ENCODE measurements at places on chromosomes 2 and 18. TPM values are rescaled to one million over a fixed set of nuclear protein-coding genes. Genes with fewer than 3 reads are reported as not detected.

GRCh38 chr2:464562-465309 is 176.8 kb upstream of the ALKAL2 start:
- no peak for DNase-seq

DNA sequence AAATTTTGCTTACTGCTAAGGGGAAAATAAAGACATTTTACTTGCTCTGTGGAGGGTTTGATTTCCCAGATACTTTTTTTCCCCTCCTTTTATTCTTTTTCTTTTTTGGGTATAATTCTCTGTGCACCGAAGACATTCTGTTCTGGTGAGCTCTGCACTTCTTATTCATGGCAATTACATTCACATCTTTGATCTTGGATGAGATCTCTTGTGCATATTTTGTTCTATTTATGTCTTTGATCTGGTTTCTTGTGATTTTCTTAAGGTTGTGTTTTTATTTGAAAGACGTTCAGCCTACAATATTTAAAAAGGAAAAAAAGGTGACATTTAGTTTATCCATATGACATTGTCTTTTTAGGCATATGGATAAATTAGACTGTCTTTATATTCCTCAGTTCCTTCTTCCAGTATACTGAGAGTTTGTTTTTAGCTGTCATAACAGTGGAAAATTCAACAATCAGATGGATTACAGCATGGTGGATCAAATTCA is 33.7 kb upstream of the EPHA4 start:
- DNase-seq = no peak

DNA sequence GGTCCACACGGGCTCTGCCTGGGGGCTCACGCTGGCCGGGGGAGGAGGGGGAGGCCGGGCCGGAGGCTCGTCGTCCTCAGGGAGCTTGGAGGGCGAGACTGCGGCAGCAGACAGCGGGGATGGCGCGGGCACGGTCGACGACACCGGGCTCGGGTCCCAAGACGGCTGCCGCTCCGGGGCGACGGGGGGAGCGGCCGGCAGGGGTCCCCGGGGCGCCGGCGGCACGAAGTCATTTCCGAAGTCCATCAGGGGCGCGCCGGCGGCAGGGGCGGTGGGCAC is 491 bp downstream of the RTN4 start:
- peak; percentile 79 for DNase-seq

Gene HNMT
- 11.8 TPM for total RNA-seq

Gene SCN7A
- total RNA-seq = 13.0 TPM

- DNase-seq = peak; percentile 33
Observed at GRCh38 chr2:233446121-233446520, 91.8 kb downstream of the DGKD start.

Gene TSHZ1
- total RNA-seq = 13.3 TPM

- no peak for DNase-seq
Observed at GRCh38 chr2:95231723-95232122, 24.4 kb downstream of the ZNF892 start.

Gene CCDC148
- total RNA-seq = 0.30 TPM

DNA sequence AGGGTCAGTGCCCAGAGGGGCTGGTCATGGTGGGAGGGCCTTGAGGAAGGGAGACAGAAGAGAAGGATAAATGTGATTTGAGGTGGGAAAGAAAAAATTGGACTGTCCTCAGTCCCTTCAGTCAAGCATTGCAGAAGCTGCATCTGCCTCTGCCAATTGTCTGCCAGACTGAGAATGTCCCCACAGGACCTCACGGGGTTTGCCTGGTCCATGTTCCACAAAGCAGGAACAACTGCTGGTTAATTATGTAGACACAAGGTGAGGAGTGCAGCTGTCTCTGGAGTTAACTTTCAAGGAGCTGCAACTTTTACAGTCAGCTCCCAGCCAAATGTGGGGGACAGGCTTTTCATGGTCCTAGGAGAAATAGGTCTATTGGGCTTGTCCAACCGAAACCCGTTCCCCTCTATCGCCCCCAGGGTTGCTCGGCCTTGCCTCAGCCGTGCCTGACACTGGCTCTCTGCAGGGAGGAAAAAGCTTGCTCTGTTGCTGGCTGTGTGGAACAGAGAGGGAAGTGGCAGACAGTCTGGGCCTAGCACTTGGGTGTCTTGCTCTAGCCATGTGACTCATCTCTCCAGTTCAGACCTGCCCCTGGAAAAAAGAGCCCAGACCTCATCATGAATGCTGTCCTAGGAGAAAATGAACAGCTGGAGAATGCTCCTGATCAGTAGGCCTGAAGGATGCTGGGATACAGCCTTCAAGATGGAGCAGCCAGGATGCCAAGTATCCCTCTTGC is 31.1 kb upstream of the PAX8 start:
- DNase-seq = no peak

DNA sequence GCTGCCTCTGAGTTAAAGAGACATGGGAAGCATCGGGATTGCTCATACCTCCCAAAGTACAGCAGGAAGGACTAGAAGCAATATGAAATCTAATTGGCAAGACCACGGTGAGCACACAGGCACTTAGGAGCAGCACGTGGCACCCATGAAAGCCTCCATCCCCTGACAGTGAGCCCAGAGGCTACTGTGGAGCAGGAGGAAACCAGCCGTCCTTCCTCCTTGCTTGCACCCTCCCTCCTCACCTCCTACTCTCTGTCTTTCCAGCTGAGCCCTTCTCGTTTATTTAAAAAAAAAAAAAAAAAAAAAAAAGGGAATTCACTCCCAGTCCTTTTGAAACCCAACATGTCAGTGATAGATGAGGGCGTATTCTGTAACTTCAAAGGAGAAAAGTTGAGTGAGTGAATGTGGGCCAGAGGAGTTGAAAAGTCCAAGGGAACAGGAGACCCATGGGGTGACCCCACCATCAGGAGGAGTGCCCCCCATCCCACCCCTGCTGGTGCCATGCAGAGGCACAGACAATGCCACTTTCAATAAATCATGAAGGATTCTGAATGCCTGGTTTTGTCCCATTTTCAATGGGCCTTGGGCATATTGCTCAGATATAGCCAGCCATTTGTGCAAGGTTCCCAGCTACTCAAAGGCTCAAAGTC is 96.6 kb upstream of the ALPP start:
- no peak for DNase-seq

- DNase-seq = no peak
Observed at GRCh38 chr2:128103407-128103806, 12.4 kb downstream of the UGGT1 start.

GRCh38 chr2:33494155-33494779 is 17.8 kb downstream of the RASGRP3 start:
- no peak for DNase-seq

Gene ABCG5
- total RNA-seq = not detected

DNA sequence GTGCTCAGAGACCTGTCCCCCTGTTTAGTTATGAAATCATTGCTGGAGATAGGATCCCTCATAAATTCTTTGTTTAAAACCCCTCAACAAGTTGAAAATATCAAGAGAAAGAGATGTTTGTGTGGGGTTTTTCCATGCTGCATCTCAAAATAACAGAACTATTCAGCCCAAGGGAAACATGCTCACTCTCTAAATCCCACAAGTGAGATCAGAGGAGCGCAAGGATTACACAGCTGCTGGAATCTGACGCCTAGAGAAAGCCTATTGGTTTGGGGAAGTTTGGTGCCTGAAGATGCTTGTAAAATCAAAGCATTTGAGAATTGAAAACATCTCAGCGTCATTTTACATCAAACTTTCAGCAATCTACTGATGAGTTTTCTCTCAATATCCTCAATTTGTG is 7.9 kb downstream of the FSHR start:
- no peak for DNase-seq

Gene ACMSD
- total RNA-seq = not detected

Gene GRHL1
- 1.1 TPM for total RNA-seq

Gene ABCG8
- total RNA-seq = not detected

GRCh38 chr2:234363011-234363487 is 133.8 kb downstream of the ARL4C start:
- DNase-seq = no peak

Gene ERBB4
- total RNA-seq = 13.8 TPM

Gene SERPINB5
- not detected for total RNA-seq

Gene POTEF
- not detected for total RNA-seq

Gene VAMP5
- 27.9 TPM for total RNA-seq

Gene CD207
- 0.16 TPM for total RNA-seq

Gene ANKRD30BL
- total RNA-seq = not detected

DNA sequence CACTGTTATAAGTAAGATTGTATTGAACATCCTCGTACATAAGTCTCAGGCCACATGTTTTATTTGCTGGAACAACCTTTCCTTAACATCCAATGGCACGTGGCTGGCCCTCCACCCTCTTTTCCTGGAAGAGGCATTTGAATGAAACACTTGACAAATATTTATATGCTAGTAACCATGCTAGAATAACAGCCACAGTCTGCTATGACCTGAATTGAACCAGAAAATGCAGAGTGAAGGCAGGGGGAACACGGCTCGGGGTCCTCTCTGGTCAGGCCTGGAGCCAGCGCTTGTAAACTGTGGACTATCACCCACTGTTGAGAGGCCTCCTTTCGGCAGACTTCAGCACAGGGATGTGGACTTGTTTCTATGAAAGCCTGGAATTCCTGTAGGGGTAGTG is 198.2 kb upstream of the COPS8 start:
- no peak for DNase-seq

- no peak for DNase-seq
Observed at GRCh38 chr2:219344751-219345430, 12.3 kb upstream of the RESP18 start.

DNA sequence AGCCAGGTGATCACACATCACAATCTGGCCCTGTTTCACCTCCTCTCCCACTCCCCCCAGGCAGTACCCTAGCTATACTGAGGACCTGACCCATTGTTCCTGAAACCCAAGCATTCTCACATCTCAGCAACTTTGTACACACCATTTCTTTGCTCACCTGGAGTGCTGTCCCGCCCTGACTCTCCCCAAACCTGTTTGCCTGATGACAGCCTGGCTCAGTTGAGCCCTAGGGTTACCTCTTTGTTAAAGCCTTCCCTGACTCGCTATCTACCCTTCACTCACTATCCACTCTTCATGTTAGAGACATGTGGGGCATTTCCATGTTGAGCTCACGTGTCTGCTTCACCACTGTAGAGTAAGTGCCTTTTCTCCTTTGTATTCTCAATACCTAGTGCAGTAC is 49.1 kb downstream of the GREB1L start:
- no peak for DNase-seq

GRCh38 chr2:60602388-60602787 is 48.9 kb upstream of the BCL11A start:
- DNase-seq = no peak

Gene TFCP2L1
- 0.03 TPM for total RNA-seq

DNA sequence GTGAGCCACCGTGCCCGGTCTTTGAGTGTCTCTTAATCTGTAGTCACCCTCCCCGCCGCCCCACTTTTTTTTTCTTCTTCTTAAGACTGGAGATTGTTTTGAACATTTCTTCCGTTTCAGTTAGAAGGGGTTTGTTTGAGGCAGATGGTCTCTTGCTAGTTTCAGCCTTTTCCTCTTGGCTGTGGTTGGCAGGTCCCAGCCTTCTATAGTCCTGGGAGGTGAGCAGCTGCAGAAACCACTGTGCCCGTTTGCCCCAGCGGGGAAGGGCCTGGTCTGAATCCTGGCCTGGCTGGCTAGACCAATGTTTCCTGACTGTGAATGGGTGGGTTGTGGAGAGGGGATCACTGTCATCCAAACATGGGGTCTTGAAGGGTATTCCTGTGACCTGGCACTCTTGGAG is 30.1 kb upstream of the MCFD2 start:
- DNase-seq = no peak

DNA sequence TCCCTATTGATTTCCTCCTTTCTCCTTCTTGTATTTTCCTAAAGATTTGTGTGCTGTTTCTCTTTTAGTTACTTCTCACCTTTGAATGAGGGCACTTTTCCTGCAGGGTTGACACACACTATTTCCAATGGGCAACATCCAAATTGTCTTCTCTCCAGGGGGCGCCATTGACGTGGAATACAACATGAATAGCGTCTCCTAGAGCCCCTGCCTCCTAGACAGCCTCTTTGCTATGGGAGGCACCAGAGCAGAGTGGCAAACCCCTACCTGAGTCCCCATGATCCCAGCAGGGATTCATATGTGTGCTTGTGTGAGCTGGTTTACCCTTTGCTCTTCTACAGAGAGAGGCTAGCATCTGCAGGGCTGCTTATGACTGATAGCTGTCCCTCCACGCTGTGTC is 61.3 kb upstream of the ITSN2 start:
- DNase-seq = peak; percentile 81

DNA sequence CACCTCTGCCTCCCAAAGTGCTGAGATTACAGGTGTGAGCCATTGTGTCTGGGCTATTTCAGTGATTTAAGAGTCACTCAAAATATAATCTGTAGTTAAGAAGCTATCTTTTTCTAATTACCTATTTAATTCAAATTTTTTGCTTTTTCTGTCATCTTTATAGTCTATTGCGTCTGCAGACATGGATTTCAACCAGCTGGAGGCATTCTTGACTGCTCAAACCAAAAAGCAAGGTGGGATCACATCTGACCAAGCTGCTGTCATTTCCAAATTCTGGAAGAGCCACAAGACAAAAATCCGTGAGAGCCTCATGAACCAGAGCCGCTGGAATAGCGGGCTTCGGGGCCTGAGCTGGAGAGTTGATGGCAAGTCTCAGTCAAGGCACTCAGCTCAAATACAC is 95.1 kb downstream of the COMMD1 start:
- DNase-seq = no peak

- DNase-seq = no peak
Observed at GRCh38 chr18:61350578-61350977, 17.3 kb downstream of the CDH20 start.

DNA sequence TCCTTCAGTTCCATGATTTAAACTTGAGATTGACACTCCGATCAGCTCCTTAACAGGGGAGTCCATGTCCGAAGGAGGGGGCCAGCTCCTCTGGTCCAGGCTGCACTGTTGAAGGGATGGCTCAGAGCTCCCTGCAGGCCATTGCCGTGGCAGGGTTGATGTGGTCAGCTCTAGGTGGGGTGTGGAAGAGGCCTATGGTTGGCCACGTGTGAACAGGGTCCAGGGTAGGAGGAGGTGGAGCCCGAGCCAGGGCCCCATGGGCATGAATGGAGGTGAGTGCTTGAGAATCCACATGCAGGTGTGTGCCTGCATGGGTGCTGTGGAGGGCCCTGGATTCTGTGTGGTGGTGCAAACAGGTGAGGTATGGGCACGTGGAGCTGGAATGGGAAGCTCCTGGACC is 1.1 kb downstream of the SPEG start:
- no peak for DNase-seq

Gene LRRTM1
- total RNA-seq = 0.32 TPM
